ENCODE measurements at places on chromosomes 3 and 15.

DNA sequence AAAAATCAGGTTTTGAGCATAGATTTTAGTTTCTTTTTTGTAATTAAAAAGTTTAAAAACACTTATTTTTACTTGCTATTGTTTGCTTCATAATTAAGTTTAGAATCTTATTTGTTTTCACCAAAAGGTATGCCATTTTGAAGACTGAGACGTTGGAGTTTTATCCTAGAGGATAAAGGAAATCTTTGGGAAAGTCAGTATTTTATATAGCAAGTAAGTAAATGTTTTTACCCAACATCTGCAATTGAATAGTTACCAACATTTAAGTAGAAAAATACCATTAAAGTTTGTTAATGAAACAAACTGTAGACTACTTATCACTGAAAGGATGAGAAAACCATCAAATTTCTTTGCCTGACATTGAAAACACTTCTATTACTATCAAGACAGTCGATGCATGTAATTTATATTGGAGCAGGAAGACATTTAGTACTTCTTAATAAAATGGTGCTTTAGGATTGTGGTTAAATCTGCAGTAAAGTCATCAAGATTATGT lies 14.0 kb upstream of the CHD2 start:
- DNase-seq: no peak

DNA sequence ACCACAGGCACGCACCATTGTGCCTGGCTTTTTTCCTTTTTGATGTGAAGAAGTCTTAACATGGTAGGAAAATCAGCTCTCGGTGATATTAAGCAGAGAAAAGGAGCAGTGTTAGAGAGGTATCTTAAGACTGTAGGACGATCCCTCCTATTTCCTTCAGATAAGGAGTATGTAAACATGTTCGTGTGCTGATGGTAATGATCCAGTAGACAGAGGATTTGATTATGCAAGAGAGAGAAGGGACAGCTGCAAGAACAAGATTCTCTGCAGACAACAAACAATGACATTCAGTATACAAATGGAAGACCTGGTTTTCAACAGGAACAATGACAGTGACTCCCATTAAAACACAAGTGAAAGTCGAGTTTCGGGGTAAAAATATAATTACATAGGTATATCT lies 95.1 kb upstream of the MELTF start:
- no peak for DNase-seq

DNA sequence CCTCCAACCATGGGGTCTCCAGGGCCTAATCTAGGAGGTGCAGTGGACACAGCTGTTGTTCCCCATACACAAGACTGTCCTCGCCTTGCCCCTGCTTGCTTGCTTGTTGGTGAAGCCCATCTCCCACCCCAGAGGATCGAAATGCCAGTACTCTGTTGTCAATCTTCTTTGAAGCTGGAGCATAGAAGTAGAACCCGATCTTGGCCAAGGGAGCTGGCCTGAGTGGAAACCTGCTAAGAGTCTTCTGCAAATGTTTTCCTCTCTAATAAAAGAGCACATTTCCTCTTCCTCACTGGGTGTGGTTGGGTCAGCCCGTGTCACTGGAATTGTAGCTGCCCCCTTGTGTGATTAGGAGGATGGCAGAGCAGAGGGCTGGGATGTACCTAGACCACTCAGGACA lies 85.4 kb downstream of the HES1 start:
- no peak for DNase-seq

DNA sequence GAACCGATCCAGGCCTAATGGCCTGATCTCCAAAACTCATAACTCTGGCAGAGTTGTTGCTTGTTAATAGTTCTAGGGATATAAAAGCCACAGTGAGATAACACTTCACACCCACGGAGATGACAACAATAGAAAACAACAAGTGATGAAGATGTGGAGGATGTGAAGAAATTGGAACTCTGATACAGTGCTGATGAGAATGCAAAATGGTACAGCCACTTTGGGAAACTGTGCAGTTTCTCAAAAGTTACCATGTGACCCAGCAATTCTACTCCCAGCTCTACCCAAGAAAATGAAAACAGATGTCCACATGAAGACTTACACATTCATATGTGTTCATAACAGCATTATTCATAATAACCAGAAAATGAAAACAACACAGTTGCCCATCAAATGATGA lies 3.8 kb downstream of the CMTM7 start:
- no peak for DNase-seq

DNA sequence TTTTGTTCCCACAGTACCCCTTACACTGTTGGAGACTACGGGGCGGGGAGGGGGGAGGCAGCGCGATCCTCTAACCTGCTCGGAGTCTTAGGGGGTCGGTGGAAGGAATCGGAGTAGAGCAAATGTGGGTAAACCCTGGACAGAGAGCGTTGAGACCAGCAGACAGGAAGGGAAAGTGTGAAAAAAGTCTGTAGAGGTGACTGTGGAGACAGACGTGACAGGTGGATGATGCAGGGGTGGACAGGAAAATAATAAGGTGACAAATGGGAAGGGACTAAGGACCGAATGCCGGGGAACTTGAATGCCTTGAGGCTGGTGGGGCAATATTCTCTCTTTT lies 424 bp downstream of the EAF2 start:
- peak; percentile 20 for DNase-seq

- DNase-seq: no peak
These were observed 90.2 kb downstream of the CERS3 start for GRCh38 chr15:100438570-100438969.

- no peak for DNase-seq
These were observed 29.1 kb upstream of the KCTD6 start for GRCh38 chr3:58462829-58463180.

DNA sequence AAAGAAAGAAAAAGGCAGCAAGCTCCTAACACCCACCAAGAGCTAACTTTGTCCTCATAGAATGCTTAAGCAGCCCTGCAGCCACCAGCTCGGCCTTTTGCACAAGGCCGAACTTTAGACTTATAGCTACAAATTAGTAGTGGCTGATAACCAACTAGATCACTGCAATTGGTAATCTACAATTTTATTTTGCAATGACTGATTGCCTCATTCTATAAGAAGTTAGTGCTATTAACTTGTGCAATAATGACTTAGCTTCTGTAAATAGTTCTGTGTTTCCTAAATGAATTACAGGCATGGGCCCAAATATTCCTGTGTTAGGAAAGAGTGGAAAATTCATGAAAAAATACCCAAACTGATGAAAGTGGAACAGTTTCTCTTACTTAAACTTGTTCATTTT lies 284.8 kb upstream of the CFAP20DC start:
- DNase-seq: no peak

DNA sequence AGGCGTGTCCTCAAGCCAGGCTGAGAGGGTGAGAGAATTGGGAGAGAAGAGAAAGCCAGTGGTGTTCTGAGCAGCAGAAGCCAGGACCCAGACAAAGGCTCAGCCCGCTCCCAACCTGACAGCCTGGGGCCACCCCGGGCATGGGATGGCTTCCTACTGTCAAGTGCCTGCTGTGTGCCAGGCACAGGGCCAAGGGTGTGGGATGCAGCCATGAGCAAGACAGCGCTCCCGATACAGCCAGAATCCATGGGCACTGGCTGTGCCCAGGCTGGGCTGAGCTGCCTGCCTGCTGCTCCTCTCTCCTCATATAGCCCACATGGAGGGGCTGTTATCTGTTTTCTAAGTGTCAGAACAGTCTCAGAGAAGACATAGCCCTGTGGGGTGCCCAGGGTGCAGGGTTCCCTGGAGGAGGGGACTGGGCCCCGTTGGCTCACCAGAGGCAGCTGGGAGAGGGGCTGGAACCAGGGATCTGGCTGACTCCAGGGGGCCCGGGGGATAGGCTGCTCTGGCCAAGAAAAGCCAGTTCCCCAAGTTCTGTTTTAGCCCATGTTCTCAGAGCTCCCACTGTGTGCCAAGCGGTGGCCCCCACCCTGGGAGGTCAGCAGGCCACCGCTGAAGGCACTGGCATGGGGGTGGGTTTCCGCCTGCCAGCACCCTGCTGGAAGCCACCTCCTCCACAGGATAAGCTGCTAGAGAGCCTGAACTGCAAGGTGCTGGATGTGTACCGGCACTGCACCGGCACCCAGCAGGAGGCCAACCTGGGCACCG lies 39.0 kb downstream of the CFAP100 start:
- no peak for DNase-seq

DNA sequence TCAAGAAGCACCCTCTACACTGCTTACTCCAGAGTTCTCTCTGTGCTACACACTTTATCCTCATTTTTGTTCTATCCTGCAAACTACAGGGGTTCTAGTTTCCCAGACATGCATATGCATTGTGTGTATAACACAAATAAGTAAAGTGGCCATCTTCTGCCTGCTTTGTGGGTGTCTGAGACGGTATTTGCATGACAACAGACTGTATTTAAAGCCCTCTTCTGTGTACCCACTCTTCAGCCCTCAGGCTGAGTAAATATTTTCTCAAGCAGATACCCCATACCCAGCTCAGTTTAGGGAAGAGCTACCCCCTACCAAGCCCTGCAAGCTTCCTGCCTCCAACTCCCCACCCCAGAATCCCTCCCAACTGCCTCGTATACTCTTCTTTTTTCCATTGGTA lies 31.7 kb downstream of the SYNPR start:
- DNase-seq: no peak

DNA sequence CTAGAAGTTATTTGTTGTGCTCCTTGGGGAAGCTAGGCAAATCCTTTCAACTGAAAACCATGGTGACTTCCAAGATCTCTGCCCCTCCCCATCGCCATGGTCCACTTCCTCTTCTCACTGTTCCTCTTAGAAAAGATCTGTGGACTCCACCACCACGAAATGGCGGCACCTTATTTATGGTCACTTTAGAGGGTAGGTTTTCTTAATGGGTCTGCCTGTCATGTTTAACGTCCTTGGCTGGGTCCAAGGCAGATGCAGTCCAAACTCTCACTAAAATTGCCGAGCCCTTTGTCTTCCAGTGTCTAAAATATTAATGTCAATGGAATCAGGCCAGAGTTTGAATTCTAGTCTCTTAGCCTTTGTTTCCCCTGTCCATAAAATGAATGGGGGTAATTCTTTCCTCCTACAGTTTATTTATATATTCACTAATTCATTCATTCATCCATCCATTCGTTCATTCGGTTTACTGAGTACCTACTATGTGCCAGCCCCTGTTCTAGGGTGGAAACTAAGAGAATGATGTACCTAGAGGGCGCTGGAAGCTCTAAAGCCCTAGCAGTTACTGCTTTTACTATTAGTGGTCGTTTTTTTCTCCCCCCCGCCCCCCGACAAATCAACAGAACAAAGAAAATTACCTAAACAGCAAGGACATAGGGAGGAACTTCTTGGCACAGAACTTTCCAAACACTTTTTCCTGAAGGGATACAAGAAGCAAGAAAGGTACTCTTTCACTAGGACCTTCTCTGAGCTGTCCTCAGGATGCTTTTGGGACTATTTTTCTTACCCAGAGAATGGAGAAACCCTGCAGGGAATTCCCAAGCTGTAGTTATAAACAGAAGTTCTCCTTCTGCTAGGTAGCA lies 657 bp downstream of the PATL2 start:
- peak; percentile 61 for DNase-seq

DNA sequence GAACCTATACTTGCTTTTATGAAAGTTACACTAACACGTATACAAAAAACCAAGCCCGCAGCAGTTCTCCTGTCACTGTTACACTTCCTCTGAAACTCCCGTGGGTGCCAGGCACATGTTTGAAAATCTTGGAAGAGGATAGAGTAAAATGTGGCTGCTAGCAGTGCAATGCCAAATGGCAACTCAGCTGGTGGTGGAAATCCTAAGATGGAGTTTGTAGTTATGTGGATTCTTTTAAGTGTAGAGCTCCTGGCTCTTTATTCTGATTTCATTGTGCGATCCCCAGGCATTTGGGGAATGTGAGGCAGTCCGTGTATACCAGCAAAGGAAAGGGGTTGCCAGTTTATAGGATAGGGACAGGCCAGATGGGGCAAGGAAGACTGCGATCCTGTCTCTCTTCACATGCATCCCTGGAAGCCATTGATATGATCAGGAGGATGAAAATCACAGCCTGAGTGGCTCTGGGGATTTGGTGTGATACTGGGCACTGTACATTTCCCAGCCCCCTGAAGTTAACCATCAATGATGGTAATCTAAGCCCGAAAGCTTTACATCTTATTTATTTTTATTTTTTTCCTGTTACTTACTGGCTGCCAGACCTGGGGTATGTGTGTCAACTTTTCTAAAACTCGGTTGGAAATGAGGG lies 1.1 kb downstream of the STAC start:
- no peak for DNase-seq

- no peak for DNase-seq
These were observed 635.5 kb downstream of the TBL1XR1 start for GRCh38 chr3:176561826-176562225.

- DNase-seq: peak; percentile 63
These were observed 11.5 kb downstream of the APH1B start for GRCh38 chr15:63288778-63289378.

GRCh38 chr3:18716101-18716500 lies 291.0 kb upstream of the SATB1 start:
- no peak for DNase-seq

DNA sequence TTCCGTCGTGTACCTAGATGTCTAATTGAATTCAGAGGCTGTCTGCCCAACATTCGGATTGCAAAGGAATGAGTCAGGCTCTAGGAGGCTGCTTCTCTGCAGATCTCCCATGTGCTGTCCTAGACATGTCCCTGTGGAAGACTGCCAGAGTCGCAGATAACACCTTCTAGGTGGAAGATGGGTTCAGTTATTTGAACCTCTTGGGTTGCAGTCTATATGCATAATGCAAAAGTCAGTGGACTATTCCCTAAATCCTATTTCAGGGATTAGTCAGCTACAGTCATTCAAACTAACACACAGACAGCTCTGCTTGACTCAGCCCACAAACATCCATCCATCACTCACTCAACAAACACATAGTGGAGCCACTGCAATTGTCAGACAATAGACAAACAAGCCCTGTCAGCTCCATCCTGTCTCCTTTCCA lies 300.0 kb upstream of the CTNNB1 start:
- DNase-seq: no peak

DNA sequence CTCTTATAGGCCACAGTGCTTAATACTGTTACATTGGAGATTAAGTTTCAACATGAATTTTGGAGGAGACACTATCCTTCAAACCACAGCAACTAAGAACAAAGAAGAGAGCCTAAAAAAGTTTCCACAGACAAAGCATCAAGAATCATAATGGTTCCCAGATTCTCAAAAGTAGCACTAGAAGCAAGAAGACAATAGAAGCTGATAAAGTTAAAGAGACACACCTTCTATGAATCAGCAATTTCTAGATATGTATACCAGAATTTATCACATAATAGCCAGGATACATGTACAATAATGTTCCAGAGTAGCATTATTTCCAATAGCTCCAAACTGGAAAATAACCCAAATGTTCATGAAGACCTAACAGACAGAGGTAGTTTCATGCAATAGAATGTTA lies 12.2 kb downstream of the NKIRAS1 start:
- no peak for DNase-seq

Data from CD4-positive, alpha-beta T cell treated with Interleukin-2 at 100 ng/mL for 4 hours (primary cell).